ENCODE measurements at places on chromosomes 3 and 15.
A peak's percentile ranks its signal among the peaks of the same experiment; 100 is the strongest.

DNA sequence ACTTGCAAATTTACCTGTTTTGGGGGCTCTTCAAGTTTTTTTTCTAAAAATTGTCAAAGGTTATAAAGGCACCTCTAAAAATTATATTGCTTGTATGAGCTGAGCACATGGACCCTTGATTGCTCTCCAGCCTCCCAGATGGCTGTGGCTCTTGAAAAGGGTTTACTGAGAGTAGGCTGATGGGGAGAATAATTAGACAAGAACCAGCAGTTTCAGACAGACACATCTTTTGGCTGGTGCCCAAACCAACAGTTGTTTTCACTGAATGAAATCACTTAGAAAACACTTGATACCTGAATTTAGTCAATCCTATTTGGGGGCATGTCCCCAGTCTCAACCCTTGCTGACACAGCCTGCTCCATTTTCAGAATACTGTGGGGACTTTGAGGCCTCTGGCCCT, 217.6 kb downstream of the KBTBD8 start:
- DNase-seq = no peak

DNA sequence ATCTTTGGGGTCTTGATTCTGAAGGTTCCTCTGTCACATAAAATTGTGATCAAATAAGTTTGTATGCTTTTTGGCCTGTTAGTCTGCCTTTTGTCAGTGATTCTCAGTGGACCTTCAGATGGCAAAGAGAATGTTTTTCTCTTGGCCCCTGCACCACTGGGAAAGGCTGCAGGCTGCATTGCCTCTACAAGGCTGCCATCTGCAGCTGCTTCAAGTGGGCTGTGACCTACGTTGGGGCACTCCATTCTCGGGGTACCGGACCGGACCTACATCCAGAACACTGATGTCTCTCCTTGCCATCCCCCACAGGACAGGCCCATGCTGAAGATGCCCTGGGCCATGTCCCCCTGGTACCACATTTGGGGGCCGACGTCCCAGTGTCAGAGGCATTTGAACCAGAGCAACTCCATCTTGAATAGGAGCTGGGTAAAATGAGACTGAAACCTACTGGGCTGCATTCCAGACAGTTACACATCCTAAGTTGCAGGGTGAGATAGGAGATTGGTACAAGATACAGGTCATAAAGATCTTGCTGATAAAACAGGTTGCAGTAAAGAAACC, 37.5 kb upstream of the MFGE8 start:
- no peak for DNase-seq

GRCh38 chr3:47984075-47984728, 32.0 kb downstream of the MAP4 start:
- no peak for DNase-seq

- DNase-seq = no peak
These were observed 29.6 kb downstream of the KIF7 start for GRCh38 chr15:89625716-89626115.

DNA sequence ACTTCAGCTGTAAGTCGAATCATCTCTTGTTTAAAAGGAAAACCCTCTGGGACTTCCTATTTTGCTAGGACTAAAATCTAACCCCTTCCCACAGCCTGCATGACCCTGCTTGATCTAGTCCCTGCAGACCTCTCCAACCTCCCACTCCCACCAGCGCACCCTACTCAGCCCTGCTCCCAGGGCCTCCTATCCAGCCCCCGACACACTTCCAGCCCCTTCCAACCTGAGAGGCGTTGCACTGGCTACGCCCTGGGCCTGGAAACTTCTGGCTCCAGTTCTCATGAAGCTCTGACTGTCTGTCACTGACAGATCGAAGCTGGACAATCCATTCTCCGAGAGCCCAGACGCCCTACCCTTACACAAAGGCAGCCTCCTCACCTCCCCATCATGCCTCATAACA, 21.8 kb downstream of the NTRK3 start:
- DNase-seq = no peak

GRCh38 chr3:118057086-118057485, 977.6 kb downstream of the IGSF11 start:
- DNase-seq = no peak

DNA sequence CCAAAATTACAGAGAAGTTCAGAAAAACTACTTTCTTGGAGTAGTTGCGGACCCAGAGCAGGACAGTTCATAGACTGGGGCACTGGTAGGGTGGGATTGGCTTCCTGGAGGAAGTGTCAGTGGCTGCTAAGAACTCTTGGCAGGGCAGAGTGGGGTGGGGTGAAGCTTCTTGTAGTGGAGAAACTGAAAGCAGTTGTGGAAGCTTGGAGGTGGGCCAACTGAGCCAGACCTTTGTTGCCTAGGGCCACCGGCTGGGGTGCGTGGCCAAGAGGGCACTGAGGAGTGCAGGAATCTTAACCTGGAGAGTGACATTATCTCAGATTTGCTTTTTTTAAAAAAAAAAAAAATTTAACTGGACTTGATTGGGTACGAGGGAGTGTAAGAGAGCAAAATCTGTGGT, 3.1 kb downstream of the KAT2B start:
- DNase-seq = peak; percentile 57

DNA sequence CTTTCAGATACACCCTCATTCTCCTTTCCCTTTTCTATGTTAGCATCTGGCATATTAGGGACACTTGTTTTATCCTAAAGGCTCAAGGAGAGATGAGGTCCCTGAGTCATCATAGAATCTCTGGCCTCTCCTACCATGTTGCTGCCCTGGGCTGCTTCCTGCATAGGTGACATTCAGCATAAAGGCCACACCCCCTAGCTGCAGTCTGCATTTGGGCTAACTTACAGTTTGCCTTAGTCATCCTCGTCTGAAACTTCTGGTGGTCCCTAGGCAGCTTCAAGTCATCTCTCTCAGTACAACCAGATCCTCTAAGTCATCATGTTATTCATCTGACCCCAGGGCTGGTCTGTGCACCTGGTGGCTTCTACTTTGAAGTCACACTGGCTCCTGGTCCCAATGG, 982.7 kb upstream of the NR2F2 start:
- DNase-seq = no peak

DNA sequence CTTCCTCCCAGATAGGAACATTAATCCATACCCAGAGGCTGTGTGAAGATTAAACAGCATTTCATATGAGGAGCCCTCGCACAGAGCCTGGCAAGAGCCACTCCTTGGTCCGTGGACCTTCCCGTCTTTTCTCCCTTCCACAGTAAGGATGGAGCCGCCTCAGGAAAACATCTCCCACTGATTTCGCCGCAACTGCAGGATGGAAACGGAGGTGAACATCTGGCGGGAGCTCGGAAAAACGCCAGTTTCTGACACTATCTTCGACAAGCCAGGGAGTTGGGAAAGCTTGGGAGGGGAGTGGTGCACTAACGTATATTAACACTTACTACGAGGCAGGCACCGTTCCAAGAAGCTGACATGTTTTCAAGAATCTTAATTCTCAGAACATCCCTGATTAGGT, 157.9 kb downstream of the XXYLT1 start:
- no peak for DNase-seq

GRCh38 chr3:5301651-5302297, 114.3 kb downstream of the EDEM1 start:
- no peak for DNase-seq

DNA sequence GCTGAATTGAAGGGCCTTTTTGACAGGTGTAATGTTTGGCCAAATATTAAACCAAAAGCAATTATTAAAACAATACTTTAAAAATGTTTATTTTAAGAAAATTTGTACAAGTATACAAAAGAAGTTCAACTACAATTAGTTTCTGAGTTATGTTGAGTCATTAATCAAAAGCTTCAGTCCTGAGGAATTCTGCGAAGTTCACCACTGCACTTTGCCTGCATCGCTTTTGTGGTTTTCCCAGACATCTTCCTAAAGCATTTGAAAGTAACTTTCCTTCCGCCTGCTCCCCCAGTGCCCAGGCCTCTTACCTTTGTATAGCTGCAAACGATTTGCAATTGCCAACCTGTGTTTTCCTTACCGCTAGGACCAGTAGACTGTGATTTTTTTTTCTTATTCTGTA, 69.5 kb downstream of the KCNAB1 start:
- DNase-seq = no peak

DNA sequence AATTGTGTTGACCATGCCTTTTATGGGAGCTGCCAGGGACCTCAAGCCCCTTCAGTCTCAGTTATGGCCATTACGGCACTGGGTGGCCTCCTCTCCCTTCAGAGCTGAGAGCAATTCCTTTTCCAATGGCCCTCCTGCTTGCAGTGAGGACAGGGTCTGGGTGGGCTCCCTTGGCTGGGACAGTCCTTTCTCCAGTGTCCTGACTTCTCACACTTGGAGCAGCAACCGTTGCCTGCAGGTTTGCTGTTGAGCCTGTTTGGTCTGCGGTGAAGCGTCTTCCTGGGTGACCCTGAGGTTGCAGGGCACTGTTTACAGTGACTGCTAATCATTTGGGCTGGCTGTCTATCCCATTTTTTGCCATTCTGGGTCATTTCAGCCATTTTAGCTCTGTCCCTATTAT, 3.5 kb upstream of the CCDC80 start:
- DNase-seq = no peak

GRCh38 chr15:42155546-42156242, 742 bp downstream of the PLA2G4F start:
- no peak for DNase-seq

GRCh38 chr3:59433546-59433945, 383.7 kb upstream of the CFAP20DC start:
- DNase-seq = no peak

GRCh38 chr3:18222686-18223085, 202.5 kb downstream of the SATB1 start:
- no peak for DNase-seq

DNA sequence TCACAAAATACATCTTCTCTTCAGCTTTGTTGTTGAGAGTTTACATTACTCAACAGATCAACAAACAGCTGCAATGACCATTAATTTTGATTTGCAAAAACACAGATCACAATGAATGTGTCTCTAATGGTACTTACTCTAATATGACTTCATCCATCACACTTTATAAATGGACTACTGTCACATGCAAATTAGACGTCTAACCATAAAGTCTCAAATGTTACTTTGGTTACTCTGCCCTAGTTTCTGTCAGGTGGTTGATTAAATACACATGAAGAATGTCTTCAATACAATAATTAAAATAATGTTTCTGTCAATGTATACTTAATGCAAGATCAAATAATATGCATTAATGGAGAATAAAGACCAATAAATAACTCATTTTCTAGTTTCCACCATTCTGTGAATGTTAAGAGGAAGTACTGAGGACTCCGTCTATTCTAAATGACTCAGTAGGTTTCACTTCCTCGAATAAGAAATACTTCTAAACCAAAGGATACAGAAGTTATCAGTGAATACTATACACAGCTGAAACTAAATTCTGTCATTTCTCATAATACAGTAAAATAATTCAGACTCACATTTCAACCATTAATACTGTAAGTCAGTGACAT, 145.8 kb downstream of the CBLB start:
- DNase-seq = no peak

- DNase-seq = peak; percentile 48
These were observed 46.6 kb upstream of the RASGRP1 start for GRCh38 chr15:38611228-38611627.

- no peak for DNase-seq
These were observed 4.1 kb downstream of the VHL start for GRCh38 chr3:10145685-10146084.

DNA sequence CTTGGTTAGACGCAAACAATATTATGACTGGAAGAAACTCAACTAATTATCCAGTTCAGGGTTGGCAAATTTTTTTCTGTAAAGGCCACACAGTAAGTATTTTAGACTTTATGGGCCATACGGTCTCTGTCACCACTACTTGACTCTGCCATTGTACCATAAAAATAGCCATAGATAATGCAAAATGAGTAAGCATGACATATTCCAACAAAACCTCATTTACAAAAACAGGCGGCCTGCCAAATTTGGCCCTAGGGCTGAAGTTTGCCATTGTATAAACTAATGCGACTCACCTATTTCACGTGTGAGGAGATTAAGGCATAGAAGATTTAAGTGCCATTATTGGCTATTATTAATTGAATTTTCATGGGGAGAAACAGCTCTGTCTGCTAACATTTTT, 116.8 kb upstream of the CNTN6 start:
- no peak for DNase-seq

DNA sequence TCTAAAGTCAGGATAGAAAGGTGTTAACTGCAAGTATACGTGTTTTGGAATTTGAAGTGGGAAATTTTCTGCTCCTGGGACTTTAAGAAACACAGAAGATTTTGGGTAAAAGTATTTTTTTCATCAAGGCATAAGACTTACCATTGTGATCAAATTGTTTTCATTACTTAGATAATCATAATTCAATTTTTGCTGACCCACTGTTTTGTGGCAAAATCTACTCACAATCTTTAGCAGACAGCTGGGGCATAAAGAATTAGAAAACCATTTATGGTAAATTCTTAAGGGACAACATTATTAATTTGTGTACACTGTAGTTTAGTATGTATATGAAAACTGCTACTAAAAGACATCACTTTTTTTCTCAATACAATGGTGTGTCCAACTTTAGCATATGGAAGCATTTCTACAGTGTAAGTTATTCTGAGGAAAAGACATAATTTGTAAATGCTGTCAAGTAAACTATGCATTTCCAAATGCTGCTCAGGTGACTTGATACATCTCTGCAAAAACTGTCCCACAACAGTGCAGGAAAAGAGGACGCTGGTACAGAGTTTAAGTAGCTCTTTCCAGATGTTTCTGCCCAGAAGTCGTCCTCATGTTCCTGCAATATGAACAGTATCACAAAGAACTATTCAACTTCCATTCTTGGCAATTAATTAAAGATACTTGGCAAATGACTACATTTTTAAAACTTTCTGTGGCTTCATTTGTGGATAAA, 52.3 kb downstream of the THSD4 start:
- no peak for DNase-seq

DNA sequence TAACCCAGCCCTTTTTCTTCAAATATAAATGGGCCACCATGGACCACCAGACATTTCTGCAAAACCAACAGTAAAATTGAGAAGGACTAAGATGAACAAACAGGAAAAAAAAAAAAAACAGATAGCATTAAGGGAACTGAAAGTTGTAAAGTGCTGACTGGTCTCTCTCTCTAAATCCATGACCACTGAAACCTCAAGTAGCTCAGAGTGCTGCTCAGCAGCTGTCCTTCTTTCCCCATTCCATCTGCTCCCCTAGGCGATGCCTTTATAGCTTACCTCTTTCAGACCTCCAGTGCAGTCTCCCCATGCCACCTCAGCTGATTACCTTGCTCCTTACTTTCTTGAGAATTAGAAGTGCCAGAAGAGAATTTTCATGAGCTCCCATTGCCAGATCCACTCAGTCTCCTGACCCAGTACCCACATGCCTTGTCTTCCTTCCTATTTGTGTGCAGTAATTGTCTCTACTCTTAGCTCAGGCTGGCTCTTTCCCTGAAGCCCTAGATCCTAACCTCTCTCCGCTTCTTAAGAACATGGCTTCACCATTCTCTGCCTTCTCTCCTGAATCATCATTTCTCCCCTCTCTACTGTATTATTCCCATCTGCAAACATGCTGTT, 23.9 kb upstream of the XIRP1 start:
- DNase-seq = no peak

Data from stimulated activated CD4-positive, alpha-beta T cell treated with anti-CD3 and anti-CD28 coated beads, Interleukin-2, amount 100 ng/mL, for 24 hours (primary cell).